Activated CD4-positive, alpha-beta T cell treated with anti-CD3 and anti-CD28 coated beads for 24 hours (primary cell): ENCODE measurements at places on chromosomes 1 and 21.

- DNase-seq, result no peak
These were observed 220.0 kb downstream of the RERE start for GRCh38 chr1:8597455-8597854.

DNA sequence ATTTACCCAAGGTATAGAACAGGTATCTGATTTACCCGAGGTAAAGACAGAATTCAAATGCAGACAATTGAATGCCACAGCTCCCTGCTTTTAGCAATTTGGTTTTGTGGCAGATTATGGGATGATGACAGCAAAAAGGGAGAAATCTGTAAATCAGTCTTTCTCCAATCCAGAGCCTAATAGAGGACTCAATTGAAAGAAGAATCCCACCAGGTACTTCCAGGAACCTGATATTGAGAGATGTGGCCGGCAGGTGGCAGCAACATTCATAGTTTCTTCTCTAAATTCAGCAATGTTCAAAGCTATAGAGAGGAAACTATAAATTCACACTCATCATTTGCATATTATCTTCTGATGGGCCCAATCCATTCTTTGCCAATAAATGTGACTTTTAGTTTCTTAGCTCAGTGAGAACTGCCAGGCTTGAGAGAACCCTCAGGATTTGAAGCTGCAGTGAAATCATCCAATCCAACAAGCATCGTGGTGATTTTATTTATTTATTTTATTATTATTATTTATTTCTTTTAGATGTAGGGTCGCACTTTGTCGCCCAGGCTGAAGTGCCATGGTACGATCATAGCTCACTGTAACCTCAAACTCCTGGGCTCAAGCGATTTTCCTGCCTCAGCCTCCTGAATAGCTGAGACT is 9.8 kb upstream of the PHACTR4 start:
- DNase-seq, result peak; percentile 56

DNA sequence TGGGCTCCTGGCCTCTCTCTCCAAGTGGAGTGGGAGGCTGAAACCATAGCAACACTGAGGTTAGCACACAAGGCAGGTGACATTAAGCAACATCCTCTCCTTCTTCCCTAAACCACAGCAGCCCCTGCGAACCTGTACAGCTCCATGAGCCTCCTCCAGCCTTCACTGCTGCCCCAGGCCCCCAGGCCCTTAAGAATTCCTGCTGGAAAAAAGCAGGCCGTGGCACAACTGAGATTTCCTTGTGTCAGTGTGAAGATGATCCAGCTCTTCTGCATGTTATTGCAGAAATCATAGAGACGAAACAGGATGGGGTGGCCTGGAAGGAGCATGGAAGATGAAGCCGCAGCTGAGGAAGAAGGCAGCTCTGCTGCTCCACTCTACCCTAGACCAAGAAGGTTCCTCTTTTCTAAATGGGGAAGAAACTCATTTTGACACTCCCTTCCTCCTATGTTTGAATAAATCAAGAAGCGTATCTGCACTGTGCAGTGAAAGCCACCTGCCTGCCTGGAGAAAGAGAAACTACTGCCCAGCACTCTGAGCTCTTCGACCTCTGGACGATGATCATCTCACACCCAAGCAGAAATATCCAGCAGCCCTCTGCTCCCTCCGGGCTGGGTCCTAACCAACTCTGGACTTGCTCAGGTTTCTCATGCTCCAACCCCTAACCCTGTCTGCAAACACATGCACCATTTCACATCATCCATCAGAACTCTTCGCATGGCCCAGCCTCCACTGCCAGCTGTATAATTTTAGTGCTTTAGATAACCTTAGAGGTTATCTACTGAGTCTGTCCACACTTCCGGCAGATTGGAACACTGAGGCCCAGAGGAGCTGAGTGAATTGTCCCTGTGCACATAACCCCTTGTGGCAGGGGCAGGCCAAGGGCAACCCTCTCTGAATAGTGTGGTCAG is 20.7 kb downstream of the SH3BP5L start:
- no peak for DNase-seq

DNA sequence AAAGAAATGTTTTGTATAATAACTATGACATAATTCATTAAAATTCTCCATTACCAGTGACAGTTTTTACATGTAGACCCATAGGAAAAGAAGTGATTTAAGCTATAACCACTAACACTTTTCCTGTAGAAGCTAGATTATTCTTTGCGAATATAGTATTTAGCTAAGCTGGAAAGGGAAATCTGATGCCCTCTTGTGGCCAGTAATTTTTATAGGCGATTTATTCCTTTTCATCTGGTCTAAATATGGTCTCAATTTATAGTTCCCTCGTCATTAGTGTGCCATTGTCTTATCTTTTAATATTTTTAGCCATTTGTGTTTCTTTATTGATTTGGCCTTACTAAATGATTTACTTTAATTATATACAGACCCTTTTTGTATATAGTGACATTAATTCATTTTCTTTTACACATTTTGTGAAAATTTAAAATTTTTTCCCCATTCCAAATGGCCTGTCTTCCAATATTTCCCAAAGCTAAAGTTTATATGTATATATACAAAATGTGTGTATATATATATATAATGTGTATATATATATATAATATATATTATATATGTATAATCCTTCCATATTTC is 26.7 kb downstream of the BTG3 start:
- DNase-seq, result no peak

DNA sequence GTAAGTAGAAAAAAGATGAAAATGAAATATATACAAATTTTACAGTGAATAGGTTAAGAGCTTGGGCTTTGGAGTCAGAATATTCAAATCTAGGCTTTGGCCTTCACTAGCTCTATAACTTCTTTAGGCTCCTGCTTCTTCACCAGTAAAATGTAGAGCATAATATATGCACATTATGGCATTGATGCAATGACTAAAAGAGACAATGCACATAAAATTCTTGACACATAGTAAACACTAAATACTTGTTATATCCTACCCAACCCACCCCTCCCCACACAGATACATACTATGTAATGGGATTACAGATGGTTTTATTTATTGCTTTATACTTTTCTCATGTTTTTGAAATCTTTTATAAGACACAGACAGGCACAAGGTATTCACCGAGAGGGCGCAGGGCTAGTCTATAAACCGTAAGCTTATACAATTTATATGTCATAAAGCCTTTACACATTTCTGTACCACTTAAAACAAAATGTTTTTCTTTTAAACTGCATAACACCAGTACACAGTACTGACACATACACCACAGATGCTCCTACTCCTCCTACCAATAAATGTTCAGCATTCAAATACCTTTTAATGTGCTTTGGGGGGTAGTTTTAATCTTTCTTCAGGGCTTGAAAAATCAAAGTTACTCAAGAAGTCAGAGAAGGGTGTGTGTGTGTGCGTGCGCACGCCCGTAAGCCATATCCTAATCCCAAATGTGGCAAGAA is 109.8 kb downstream of the ACBD6 start:
- DNase-seq, result no peak

DNA sequence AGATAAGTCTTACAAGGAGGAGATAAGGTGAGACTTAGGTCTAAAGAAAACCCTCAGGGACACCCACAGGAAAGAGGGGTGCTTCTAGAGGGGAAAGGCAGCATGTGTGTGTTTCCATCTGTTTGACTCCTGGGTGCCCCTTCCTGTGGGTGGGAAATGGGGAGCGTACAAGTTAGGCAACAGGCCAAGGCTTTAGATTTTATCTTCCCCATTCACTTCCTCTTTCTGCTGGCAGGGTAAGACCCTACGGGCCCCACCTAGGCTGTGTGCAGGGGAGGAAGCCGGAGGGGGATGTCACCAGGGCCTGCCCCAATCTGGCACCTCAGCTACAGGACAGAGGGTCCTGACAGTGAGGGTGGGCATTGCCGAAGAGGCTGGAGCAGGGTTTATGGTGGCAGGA is 2.5 kb upstream of the OLIG1 start:
- no peak for DNase-seq

GRCh38 chr1:96833376-96833775 is 111.8 kb downstream of the PTBP2 start:
- no peak for DNase-seq

DNA sequence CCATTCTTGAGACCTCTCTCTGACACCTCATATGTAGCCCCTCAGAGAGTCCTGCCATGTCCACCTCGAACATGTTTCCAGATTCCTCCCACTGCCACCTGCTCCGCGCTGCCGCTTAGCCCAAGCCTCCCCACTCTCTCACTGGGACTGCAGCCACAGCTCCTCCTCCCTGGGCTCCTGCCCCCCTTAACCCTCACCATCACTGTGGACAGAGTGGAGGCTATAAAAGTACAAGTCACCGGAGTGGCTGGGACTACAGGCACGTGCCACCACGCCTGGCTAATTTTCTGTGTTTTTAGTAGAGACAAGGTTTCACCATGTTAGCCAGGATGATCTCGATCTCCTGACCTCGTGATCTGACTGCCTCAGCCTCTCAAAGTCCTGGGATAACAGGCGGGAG is 77.0 kb downstream of the VWA5B1 start:
- DNase-seq, result no peak
